Thoracic aorta (tissue), 2 donors: ENCODE measurements at places on chromosomes 12 and 14. TPM values are rescaled to one million over a fixed set of nuclear protein-coding genes. Genes with fewer than 3 reads are reported as not detected.

GRCh38 chr12:51822956-51823355 is 25.6 kb downstream of the FIGNL2 start:
- no peak for DNase-seq

GRCh38 chr12:120089105-120089504 is 27.4 kb downstream of the RAB35 start:
- DNase-seq = no peak

- no peak for DNase-seq
These were observed 197.1 kb downstream of the RGS6 start for GRCh38 chr14:72129291-72129690.

DNA sequence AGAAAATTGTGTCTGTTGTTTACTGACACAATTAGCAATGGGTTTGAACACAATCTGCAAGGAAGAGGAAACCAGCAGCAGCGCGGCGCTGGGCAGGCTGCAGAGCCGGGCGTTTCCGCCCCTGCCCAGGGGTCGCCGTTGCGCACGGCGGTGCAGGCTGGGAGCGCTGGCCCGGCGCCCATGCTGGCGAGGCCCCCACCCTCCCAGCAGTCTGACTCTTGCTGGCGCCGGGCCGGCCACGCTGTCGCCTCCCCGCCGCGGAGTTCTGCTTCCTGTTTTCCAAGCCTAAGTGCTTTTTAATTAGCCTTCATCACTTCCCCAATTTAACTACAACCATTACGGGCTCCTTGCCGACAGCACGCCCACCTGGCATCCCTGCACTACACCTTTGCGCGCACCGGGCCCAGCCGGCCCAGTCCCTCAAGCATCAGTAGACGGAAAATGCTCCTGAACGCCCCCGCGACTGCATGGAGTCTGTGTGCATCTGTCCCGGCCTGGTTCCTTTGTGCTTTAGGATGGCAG is 212.1 kb downstream of the GXYLT1 start:
- DNase-seq = no peak

GRCh38 chr12:51773145-51773869 is 75.2 kb downstream of the FIGNL2 start:
- no peak for DNase-seq

Gene GLI1
- 1.7 TPM for total RNA-seq

DNA sequence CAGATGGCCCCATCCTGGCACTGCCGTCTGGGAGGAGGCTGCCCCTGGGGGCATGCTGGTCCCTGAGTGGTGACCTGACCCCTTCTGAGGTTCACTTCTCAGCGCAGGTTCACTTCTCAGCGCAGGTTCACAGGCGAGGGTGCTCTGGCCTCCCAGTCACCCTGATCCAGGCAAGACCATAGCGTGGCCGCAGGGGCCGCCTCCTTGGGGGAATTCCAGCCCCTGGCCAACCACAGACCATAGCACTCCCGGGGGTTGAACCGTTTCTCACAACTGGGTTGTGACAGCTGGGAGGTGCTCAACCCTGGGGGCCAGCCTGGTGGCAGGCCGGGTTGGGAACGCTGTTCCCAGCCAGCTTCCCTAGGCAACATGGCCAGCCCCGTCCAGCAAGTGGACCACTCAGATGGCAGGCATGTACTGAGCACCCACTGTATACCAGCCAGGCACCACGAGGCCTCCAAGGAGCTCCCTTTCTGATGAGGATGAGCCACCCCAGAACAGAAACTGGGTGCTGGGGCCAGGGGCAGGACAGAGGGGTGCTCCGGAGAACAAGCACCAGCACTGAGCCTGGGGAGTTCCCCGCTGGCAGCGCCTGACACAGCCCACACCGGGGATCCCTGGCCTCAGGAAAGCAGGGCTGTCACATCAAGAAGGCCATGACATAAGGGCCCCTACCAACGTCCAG is 28.3 kb upstream of the ZFP36L1 start:
- no peak for DNase-seq

DNA sequence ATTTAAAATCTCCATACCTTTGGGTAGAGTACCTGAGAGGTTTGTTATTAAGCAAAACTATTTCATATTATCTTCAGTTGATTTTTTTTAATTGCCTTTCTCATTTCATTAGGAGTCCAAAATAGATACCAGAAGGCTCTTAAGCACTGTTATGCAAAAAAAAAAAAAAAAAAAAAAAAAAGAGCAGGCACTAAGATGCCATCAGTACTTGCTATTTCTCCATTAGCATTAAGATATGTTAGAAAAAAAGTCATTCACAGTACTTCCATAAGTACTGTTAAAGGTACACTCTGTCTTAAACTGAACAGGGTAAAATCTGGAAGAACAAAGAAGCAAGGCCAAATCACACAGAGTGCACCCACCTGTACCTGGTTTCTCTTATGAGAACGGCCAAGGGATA is 57.2 kb downstream of the SETD3 start:
- no peak for DNase-seq

- no peak for DNase-seq
These were observed 10.5 kb upstream of the NUAK1 start for GRCh38 chr12:106149096-106149784.

GRCh38 chr14:87878959-87879358 is 114.0 kb downstream of the GALC start:
- no peak for DNase-seq

Gene GPR162
- 3.1 TPM for total RNA-seq

- DNase-seq = no peak
These were observed 67.1 kb downstream of the PPFIA2 start for GRCh38 chr12:81692008-81692407.

- no peak for DNase-seq
These were observed 32.6 kb downstream of the PAPLN start for GRCh38 chr14:73269729-73270531.

DNA sequence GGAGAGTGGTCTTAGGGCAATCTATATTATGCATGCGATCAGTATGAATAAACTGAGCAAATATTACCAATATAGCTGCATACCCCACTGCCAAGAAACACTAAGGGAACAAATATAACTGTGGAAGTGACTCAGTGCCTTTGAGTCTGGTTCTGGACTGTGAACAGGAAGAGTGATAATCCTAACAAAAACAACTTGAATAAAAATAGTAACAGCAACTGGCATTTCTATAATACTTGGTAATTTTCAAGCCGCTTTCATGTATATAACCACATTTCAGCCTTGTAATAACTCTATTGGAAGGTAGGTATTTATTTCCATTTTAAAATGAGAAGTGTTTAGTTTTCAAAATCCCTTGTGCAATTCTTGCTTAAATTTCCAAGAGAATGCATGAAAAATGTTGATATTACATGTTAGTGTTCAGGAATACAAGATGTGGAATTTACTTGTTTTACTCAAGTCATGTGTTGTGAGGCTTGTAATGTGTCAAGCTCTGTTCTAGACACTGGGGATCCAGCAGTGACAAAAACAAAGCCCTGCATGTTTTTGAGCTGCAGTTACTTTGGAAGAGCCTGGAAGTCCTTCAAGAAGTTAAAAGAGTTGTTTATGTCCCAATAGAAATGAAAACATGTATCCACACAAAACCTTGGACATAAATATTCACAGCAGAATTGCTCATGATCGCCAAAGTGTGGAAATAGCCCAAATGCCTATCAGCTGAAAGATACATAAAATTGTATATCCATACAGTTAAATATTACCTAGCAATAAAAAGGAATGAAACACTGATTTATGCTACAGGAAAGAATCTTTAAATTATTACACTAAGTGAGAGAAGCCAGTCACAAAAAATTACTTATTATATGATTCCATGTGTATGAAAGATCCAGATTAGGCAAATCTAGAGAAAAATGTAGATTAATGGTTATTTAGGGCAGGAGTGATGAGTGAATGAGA is 338.1 kb upstream of the TMEM132C start:
- no peak for DNase-seq

GRCh38 chr12:120138366-120138765 is 21.8 kb upstream of the RAB35 start:
- no peak for DNase-seq

Gene HOXC12
- total RNA-seq = not detected

DNA sequence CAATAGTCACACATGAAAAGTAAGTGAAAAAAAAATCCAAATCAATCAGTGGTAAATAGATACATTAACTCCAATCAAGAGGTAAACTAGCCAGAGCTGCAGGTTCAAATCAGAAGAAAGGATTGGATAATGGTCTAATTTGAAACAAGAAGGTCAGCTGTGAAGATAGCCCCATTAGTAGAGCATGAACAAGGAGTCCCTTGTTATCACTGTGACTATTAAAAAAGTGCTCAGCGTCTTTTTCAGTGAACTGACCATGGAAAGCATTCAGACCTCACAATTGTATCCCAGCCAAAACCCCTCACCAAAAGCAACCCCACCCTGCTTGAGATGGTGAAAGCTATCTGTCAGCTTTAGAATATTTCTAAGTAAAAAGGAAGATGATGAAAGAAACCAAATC is 125.0 kb upstream of the EGLN3 start:
- no peak for DNase-seq

DNA sequence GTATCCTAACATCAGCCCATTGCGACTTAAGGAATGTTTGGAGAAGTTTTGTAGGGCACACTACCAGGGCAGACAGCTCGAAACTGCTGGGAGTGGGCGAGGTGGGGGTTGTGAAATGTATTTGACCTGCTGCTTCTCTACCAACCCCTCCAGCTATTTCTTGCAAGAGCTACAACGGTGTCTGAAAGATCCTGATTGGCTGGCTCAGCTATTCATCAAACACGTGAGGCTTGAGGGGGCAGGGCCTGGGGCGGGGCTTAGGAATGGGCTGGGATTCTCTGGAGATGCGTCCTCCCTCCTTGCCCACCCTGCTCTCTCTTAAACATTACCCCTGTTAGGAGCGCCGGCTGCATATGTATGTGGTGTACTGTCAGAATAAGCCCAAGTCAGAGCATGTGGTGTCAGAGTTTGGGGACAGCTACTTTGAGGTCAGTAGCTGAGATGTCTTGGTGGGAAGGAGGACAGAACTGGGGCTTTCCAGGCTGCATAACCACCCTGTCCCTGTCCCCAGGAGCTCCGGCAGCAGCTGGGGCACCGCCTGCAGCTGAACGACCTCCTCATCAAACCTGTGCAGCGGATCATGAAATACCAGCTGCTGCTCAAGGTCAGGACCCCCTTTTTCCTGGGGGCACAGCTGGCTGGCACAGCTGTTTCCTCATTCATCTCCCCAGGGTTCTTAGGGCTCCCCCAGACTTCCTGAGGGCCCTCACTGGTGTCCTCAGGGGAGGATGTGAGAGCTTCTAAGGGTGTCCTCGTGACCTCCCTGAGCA is 3.1 kb downstream of the ARHGEF25 start:
- DNase-seq = no peak

GRCh38 chr12:132208153-132208823 is 64.0 kb downstream of the NOC4L start:
- DNase-seq = no peak

Gene DLK1
- total RNA-seq = not detected

DNA sequence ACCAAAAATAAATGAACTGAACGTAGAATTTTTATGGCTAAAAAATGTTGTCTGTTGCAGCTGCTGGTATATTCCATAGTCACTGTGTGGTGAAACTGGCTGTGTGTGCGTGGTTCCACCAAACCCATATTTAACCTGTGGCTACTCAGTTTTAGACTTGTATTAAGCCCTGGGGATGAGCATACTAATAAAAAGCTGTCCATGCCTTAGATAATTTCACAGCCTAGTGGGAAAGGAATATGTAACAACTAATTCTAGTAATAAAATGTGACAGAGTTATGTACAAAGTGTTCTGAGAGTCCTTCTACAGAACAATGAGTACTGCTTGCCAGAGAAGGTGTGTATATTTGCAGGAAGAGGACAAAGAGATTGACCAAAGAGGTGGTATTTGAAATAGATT is 125.5 kb downstream of the TMTC3 start:
- DNase-seq = no peak

Gene LRRIQ1
- 0.42 TPM for total RNA-seq

DNA sequence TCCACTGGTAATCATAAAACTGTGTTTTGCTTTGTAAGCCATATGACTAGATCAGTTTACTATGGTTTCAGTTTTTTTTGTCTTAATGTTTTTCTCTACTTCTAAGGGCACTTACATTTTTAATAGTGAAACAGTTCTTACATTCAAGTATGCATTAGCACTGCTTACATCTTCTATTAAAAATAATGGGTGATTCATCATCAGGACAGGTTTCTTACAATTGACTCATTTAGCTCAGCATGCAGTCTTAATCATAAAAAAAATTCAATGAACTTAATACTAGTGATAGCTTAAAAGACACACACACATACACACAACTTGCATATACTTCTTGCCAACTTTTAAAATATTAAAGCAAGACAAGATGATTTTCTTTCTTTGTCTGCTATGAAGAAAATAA is 845.7 kb upstream of the USP15 start:
- no peak for DNase-seq
